ENCODE measurements at places on chromosomes 16 and 17.

- no peak for DNase-seq
Measured at GRCh38 chr16:69031877-69032301, 73.6 kb upstream of the HAS3 start.

DNA sequence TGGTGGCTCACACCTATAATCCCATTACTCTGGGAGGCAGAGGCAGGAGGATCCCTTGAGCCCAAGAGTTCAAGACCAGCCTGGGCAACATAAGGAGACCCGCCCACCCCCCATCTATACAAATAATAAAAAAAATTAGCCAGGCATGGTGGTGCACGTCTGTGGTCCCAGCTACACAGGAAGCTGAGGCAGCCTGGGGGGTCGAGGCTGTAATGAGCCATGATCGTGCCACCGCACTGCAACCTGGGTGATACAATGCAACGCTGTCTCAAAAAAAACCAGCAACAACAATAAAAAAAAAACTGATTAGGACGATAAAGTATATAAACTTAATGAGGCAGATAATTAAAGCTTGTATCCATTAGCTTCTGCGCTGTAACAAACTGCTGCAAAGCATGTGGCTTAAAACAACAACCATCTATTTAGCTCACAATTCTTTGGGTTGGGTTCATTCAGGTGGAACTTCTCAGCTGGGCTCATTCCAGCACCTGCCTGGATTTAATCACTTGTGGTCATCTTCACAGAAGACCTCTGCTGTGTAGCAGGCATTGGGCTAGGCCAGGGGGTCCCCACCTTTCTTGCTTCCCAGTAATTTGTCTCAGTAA, 45.8 kb downstream of the LCMT1 start:
- DNase-seq: no peak

DNA sequence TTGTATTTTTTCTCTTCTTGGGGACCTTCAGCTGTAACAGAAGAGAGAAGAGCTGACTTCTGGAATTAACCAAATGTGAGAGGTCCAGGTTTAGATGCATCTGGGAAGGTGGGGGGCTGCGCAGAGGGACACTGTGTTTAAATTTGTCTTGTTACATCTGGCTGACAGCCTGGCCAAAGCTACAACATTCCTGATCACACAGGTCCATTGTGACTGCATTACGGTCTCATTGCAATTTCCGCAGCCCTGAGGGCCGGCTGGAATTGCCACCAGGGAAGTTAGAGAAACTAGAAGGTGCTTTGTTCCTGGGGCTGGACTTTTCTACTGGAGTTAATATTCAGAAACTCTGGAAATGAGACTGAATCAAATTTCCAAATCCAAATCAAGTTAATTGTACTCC, 37.9 kb upstream of the LRRC75A start:
- DNase-seq: no peak

GRCh38 chr17:75751676-75752404, 13.2 kb downstream of the GALK1 start:
- no peak for DNase-seq

DNA sequence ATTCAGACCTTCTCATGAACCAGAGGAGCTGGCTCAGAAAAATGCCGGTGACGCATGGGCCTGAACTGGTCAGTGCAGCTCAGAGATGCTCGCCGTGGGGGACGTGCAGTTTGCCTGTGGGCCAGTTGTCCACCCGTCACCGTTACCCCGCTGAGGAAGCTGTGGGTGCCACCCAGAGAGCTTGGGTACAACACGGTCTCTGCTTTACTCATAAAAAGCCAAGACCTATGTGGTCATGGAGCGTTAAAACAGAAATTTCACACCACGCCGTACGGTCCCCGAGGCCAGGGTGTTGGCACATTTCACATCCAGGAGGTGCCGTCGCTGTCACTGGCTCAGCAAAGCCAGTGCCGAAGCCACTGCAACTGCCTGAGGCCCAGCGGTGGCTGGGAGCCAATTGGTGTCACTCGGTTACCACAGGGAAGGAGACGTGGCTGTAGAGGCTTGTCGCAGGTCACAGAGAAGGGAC, 120.9 kb downstream of the METRNL start:
- no peak for DNase-seq

DNA sequence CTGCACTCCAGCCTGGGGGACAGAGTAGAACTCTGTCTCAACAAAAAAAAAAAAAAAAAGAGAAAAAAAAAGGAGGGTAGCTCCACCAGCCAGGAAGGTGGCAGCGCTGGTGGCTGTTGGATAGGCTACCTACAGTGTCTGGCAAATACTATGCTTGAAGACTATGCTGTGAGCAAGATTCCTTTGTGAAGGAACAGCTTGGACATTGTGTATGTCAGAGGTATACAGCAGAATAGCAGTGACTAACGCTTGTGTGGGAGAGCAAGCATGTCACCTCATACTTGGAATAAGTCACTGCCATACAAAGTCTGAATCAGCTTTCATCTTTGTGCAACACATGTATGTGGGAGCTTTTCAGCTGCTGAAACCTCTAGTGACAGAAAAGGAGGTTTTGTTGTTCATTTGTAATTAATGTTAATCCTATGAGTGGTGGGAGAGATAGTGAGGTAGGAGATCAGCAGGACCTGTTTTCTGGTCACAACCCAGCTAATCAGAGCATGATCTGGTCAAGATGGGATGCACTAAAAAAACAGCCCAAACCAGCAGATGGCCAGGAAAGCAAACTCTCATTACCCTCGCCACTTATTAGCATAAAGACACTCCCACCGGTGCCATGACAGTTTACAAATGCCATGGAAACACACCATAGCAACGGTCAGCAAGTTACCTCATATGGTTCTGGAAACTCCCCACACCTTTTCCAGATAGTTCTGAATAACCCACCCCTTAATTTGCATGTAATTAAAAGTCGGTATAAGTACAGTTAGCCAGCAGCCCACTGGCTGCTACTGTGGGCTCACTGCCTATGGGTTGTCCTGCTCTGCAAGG, 6.8 kb upstream of the ITGAD start:
- DNase-seq: no peak

- DNase-seq: no peak
Measured at GRCh38 chr17:66507103-66507923, 204.9 kb downstream of the PRKCA start.

DNA sequence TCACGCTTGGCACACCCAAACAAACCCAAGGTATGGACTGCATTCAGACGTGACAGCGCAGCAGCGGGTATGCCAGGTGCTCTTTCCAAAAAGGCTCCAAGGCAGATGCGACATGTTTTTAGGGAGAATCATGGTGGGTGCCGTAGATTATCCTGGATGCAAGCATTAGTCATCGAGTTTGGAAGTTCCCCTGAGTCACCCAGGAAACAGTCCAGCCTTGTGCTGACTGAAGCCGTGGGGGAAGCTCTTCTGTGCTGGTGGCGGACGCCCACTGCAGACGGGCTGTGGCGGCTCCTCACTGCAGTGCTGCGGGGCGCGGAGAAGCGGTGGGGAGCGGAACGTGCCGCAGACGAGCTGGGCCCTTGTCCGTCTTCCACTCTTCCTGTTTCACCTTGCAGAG, 13.9 kb downstream of the JPT2 start:
- no peak for DNase-seq

All from NCI-H1930 (cell line).